Suppressor macrophage (primary cell): ENCODE measurements at places on chromosomes 7 and 10.

- no peak for DNase-seq
These were observed 91.1 kb downstream of the TRRAP start for GRCh38 chr7:98969386-98969785.

GRCh38 chr10:70990681-70991080 lies 102.3 kb upstream of the PCBD1 start:
- DNase-seq, result no peak

DNA sequence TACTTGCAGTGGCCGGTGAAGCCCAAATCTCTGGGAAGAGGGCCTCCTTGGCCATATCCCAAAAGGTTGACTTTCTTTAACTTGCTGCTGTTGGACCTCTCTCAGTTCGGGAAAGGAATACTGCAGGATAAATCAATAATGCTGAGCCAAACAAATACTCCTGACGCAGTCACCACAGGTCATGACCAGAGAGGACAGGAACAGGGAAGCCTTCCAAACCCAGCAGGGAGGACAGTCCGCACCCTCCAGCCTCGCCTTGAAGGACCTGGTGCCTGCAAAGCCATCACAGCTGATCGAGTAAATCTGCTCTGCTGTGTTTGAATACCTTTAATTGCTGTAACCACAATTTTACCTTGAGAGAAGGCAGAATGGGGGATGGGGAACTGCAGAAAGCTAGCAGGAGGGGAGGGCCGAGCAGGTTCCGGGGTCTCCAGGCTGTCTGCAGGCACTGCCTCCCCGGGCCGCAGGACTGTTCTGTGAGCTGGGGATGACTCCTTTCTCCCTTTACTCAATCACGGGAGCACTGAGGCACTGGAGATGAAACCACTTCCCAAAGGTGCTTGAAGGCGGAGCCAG lies 20.8 kb upstream of the INSIG1 start:
- no peak for DNase-seq

DNA sequence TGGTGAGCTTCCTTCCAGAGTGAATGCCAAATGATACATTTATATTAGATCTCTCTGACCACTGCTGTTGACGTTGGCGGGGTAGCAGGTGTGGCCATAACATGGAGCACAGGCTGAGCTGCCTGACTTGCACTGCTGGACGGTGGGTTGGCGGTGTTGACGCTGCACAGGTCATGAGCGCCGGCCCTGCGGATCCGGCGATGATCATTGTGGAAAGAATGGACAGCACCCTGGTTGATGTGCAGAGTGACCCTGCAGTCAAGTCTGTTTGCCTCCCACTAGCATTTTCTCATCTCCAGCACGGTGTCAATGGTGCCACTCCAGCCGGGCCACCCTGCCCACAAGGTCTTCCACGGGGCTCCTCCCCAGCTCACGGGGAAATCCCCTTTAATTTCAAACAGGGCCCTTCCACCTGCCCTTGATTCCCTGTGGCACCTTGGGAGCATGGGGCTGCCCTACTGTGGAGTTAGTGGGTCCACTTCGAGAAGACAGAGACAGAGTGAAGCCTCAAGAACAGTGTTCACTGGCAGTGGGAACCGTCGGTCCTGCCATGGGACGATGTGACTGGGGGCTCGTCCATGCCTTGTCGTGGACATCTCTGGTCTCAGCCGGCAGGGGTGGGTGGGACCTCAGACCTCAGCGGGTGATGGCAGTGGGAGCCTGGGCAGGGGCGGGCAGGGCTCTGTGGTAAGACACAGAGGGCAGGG lies 613.5 kb downstream of the PTPRN2 start:
- no peak for DNase-seq

DNA sequence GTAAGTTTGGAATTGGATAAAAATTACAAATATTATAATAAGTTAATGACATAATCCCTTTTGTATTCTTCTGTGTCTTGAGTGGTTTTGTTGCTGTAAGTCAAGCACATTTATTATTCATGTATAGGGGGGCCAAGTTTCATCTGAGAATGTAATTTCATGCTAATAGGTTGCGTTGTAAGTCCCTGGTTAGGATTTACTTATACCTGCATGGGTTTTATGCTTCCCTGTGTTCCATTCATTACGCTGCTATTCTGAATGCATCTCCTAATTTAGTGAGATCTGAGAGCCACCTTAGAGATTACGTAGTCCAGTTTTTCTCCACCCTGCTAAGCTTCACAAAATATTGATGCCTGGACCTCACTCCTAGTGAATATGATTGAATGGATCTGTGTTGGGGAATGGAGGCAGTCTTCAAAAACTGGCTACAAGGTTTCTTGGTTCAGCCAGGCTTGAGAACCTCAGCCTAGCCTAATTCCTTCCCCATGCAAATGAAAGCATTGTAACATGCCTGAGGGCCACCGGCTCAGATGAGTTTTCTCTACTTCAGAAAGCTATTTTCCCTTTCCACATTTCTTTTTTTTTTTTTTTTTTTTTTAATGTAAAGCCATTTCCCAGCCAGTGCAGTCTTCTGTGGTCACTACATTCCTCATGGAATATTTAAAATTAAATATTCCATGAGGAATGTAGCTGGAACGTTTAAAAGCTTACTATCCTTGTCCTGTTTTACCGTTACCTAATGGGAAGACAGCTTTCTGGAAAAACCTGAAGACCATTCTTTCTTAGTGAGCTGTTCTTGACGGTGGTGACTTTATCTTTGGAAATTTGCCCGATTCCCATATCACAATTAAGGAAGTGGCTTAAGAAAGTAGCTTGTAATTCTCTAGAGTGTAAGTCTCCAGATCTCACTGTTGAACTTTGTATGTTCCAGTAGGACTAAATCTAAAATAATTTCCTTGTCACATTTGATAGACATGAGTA lies 16.0 kb downstream of the PAPSS2 start:
- DNase-seq, result peak; percentile 52

- no peak for DNase-seq
These were observed 211.7 kb downstream of the FAM107B start for GRCh38 chr10:14563076-14563336.

DNA sequence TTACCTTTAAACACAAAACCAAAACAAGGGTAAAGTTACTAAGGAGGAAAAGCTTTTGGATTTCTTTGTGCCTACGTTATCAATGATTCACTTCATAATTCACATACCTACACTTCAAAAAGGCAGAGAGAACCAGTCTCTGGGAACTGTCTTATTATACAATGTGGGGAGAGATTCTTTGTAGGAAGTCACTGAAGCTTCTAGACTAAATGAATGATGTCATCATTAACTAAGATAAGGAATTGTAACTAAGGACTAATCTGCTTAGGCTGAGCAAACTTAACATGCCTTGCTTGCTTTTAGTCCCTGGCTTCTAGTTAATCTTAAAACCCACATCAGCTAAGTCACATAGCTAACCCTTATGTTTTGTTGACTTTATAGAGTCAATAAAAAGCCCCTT lies 771.2 kb downstream of the NXPH1 start:
- no peak for DNase-seq

GRCh38 chr10:78712147-78712546 lies 356.6 kb upstream of the ZMIZ1 start:
- no peak for DNase-seq

DNA sequence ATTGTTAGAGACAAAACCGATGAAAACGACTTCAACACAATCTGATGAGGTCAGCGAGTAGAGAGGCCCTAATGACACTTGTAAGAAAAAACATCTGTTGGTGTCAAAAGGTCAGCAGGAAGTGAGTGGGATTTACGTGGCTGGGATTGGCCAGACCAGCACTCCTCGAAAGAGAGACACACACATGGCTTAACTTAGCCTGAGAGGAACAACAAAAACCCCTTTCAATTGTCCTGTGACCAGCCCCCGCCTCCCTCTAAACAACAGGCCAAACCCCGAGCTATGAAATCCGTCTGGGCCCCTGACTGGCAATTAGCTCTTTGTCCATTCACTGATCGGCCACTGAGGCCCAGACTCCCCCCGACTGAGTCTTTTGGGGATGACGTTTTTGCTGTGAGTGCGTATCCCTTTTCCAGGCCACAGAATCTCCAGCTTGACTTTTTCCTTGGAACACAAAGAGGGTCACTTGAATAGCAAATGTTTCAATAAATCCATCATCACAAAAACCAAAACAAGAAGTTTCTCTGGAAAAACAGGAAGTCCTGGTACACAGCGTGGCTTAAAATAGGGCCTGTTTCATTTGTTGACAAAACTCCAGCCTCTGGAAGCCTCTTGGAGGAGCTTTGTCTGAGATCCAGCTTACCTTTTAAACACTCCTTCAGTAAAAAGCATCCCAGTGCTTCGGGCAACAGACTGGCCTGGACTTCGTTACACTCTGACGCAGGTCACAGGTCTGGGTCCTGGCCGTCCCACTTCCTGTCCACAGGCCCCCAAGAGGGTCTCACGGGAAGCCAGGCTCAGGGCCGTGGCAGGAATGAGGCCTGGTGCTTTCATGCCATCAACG lies 103.0 kb downstream of the CTBP2 start:
- peak; percentile 79 for DNase-seq

GRCh38 chr10:5188358-5188757 lies 3.4 kb upstream of the AKR1C8 start:
- DNase-seq, result no peak

- DNase-seq, result no peak
These were observed 82.8 kb downstream of the CACNA2D1 start for GRCh38 chr7:82360591-82361368.

DNA sequence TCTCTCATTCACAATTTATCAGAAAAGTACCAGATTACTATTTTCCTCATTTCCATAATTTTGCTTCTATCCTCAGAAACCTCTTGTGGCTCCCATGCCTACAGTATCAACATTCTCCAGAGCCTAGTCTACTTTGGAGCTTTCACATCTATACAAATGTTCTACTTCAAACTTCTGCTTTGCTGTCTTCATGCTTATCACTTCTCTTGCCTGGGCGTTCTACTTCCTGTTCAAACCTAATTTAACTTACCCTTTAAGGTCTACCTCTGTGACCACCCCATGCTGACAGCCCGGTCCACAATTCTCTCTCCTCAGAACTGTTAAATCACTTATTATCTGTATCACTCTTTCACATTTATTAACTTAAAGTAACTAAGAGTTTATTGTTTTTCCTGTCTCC lies 6.1 kb upstream of the PTPN12 start:
- peak; percentile 22 for DNase-seq

DNA sequence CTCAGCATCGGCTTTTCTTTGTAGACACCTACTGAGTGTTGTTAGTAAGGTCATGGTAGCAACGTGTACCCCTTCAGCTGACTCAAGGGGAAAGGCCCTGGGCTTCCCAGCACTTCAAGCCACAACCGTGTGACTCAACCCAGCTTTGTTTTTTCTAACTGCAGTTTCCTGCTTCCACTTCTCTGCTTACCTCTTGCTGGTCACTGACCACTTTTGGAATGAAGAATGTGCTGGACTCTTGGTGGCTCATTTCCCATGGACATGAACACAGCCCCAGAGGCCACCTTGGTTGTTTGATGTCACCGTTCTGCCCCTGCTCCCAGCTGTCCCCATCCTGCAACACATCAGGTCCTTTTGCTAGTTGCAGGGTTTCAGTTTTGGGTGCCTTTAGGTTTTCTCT lies 69.5 kb upstream of the ZNF438 start:
- no peak for DNase-seq

GRCh38 chr7:34333925-34334324 lies 324.1 kb upstream of the NPSR1 start:
- DNase-seq, result no peak

DNA sequence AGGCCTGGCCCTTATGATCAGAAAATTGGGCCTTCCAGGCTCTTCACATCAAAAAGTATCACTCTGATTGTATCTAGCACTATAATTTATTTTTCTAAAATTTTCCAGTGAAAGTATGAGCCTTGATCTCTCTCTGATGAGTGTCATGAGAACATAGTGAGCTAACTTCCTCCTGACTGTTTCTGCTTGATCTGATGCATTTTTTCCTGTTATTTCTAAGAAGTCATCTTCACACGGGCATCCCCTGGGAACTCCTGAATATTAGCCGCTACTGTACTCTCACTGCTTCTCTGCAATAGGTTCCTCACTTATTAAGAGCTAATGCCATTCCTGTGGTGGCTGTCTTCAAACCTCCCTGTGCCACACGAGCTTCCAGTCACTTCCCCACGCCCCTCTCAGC lies 63.1 kb upstream of the ZPBP start:
- DNase-seq, result peak; percentile 67

GRCh38 chr10:71451754-71452153 lies 55.0 kb downstream of the CDH23 start:
- DNase-seq, result no peak

GRCh38 chr10:61787170-61787569 lies 114.3 kb upstream of the ARID5B start:
- no peak for DNase-seq

DNA sequence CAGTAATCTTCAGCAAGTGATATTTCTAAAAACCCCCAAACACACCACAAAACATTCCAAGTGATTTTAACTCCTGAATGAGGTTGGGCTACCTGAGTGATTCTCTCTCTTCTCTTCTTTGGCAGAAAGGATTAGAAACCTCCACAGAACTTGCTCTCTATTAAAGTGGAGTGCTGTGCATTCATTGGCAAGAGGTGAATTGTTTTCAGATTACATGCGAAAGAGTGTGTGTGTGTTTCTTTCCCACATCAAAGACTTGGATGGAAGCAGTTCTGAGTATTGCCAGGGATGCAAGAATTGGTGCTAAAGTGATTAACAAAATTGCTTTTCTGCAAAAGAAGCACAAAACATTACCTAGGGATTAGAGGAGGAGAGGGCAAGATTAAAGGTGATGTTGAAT lies 13.1 kb upstream of the FBXW4 start:
- DNase-seq, result no peak

DNA sequence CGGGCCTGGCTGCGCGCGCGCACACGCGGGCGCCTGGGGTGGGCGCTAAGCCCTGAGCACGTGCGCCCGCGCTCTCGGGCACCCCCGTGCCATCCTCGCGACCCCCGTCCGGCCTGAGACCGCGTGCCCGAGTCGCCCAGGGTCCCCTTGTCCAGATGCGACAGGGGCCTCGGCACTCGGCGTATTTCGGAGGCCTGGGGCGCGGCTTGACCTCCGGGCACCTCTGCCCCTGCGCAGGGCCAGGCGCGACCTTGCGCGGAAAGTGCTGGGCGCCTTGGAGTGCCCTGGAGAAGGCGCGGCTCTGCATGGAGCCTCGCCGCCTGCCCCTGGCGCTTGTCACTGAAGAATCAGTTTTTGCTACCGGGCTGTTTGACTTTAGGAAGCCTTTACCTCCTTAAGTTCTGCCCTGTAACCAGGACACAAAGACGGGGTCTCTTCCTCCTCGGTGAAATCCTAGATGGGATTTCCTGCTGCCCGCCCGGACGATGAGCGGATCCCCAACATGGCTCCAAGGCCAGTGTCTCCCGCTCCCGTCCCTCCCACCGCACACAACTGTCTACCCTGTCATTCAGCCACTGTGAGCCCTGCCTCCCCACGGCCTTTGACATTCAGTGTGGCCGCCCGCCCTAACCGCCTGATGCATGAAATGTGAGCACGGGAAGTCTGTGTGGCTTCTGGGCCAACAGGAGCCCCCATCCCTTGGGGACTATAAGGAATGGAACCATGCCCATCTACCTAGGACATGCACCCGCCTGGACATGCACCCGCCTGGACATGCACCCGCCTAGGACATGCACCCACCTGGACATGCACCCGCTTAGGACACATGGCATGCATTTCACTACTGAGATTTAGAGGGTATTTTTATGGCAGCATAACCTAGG lies 1.1 kb upstream of the STK32C start:
- no peak for DNase-seq
